Stimulated activated CD8-positive, alpha-beta memory T cell treated with anti-CD3 and anti-CD28 coated beads, Interleukin-4, amount 100 ng/mL, for 1 hour (primary cell): ENCODE measurements at places on chromosomes 7 and 10.

DNA sequence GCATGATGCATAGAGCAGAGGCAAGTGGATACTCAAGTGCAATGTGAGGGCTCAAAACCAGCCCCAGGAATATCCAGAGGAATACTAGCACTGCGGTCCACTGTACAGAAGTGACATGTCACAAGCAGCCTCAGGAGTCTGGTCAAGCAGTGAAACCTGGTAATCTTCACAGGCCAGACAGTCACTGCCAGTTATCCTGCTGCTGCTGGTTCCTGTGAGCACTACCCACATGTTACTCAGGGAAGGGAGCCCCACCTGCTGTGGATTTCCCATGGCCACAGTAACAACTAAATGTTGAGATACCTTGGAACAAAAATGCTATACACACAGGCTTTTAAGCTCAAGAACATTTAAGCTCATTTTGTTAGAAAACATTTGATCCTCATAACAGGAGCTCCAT, 103.0 kb downstream of the RNF133 start:
- no peak for DNase-seq

DNA sequence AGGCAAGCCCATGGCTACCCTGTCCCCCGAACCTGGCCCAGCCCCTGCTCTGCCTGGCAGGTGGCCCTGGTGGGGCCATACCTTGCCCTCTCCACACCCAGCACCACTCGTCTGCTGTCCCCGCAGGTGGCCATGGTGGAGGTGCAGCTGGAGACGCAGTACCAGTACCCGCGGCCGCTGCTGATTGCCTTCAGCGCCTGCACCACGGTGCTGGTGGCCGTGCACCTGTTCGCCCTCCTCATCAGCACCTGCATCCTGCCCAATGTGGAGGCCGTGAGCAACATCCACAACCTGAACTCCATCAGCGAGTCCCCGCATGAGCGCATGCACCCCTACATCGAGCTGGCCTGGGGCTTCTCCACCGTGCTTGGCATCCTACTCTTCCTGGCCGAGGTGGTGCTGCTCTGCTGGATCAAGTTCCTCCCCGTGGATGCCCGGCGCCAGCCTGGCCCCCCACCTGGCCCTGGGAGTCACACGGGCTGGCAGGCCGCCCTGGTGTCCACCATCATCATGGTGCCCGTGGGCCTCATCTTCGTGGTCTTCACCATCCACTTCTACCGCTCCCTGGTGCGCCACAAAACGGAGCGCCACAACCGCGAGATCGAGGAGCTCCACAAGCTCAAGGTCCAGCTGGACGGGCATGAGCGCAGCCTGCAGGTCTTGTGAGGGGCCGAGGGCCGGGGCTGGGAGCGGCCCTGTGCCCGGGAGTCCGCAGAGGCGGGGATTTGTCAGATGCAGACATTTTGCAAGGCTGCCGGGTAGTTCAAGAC, 13.2 kb downstream of the ORAI2 start:
- no peak for DNase-seq

DNA sequence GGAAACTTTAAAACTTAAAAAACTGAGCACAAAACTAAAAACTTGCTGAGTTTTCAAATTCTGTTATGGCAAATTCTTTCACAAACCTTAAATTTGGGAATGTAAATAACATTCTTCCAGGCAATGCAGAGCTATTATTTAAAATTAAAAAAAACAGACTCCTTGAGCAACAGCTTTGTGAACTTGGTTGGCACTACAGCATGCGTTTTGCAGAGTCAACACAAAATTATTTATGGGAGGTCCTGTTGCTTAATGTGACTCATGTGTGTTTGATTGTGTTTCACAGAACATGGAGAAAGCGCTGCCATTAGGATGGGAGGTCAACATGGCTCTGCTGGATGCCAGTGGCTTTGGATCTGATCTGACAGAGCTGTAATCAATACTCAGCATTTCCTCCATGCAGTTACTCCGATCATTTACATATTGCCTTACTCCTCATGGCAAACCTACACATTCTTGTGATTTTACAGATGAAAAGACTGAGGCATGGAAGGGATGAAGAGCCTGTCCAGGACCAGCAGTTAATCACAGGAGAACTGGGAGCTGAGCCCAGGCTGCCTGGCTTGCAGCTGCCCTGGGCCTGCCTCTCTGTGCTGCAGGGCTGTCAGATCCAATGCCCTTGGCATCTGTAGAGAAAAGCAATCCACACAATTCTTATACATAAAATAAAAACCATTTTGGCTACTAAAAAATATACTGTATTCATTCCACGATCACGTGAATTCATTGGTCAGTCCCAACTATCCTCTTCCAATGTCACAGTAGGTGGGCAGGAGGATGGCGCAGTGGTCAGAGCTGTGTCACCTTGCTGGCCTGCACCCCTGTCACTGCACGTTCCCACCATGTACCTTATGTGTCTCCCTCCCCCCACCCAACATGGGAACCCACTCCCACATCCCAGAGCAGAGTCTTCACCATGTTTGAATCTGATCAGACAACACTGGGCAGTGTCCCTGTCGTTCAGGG, 200.9 kb downstream of the CXCL12 start:
- DNase-seq: no peak

GRCh38 chr10:452512-453426, 236.7 kb downstream of the DIP2C start:
- DNase-seq: no peak

DNA sequence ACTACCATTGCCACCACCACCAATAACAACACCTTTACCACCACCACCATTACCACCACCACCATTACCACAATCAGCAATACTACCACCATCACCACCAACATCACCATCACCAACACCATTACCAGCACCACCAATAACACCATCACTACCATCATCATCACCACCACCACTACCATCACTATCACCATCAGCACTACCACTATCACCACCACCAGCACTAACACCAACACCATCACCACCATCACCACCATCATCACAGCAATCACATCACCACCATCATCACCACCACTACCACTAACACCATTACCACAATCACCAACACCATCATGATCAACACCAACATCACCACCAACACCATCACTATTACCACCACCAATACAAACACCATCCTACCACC, 249.5 kb downstream of the GRID1 start:
- DNase-seq: no peak
